ENCODE measurements at places on chromosomes 7 and 10. TPM values are rescaled to one million over a fixed set of nuclear protein-coding genes. Genes with fewer than 3 reads are reported as not detected.
A peak's percentile ranks its signal among the peaks of the same experiment; 100 is the strongest.

DNA sequence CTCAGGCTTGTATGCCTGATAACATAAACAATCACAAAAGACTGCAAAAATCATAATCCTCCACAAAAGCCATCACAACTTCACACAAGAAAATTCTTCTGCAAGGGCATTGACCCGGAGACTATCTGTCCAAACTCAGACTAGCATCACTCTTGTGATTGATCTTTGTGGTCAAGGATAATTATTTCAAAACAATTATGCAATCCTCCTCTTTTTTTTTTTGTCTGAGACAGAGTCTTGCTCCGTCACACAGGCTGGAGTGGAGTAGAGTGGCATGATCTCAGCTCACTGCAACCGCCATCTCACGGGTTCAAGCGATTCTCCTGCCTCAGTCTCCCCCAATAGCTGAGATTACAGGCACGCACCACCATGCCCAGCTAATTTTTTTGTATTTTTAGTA, 22.2 kb downstream of the CDNF start:
- DNase-seq, result no peak

DNA sequence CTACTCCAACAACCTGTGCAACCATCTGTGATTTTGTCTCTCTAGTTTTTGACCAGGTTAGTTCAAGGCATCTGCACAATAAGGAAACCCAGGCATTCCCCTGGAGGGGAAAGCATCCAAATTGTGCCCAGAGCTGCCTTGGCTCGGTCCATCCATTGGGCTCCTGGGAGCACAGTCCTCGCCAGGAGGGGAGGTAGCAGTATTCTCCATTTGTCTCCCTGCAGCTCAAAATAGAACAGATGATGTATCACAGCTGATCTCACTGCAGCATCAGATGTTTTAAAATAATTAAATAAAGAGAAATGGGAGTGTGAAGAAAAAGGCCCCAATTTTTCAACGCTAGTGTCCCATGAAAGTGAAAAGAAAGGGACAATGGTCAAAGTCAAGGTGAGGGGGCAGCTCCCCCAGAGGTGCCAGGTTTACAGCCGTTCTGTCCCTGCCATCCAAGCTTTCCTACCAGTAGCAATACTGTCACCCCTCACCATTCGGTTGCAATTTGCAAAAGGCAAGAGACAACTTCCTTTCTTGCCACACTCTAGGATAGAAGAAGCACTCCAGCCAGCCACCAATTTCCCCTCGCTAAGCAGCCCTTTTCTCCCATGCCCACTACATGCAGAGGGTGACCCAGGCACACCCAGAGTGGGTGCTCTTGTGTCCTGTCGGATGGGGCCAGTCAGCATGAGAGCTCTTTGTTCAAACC, 43.7 kb downstream of the KCNMA1 start:
- peak; percentile 17 for DNase-seq

DNA sequence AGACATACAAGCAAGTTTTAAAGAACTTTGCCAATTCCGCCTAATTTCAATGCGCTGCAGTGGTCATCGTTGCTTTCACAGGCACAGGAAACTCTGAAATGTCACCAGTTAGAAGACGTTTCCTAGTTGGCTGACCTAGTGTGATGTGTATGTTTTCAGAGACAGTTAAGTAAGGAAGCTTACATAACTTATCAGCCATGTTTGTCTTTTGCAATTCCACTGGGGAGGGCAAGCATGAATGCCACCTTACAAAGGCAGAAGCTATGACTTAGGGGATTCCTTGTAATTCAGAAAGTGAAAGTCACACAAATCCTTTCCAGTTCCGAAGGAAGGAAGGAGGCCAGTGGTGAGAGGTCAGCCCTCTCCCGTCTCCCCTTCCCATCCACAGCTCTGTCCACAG, 15.0 kb upstream of the NPS start:
- no peak for DNase-seq

DNA sequence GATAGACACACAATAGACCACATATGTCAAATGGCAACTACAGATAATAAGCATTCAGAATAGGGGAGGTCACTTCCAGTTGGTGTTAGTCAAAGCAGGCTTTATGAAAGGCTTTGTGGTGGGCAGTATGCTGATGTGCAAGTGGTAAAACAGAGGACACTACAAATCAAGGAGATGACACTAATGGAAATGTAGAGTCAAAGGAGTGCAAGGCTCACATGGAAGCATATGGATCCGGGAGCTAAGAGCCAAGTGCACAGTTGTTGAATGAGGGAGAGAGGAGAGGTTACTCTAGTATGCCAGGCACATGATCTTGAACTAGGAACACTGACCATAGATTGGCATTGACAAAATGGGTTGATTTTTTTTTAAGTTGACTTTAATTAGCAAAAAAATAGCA, 62.7 kb downstream of the GRM3 start:
- no peak for DNase-seq

GRCh38 chr10:18737236-18737635, 78.0 kb downstream of the ARL5B start:
- DNase-seq, result peak; percentile 91

DNA sequence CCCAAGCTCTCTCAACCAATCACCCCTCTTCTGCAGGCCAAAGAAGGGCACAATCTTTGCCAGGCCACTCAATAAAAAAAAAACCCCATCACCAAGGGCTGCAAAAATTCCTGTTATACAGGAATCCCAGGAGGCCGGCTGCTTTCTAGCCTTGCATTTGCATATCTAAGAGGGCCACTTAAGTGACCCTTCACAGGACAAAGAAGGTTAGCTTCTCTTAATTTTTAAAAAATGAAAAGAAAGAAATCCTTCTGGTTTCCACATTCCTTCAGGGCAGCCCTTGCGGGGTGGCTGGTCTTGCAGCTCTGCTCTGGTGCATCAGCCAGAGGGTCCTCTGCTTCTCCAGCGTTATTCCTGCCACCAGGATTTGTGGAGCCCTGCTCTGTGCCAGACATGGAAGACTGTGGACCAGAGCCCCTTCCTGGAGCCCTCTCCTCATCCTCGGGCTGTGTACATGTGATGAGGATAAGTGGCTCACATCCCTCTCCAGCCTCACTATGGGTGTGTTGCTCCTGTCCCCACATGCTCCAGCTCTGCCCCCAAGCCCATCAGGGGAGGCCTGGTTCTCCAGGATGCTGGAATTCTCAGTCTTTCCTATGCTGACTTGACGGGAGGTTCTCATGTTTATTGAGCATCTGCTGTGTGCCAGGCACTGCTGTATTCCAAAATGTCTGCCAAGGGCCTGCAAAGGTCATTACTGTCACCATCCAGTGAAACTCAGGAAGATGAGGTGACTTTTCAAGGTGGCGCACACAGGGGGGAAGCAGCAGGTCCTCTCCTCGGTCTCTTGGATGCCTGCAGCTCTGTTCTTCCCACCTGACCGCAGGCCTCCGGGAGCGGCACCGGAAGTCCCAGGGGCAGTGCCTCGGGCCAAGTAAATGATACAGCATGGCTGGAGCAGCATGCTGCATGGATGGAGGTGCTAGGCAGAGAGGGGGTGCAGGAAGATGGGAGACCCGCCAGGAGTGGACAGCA, 67.7 kb downstream of the ARHGAP22 start:
- DNase-seq, result no peak

- no peak for DNase-seq
Observed at GRCh38 chr7:87797395-87797794, 78.8 kb downstream of the SLC25A40 start.

DNA sequence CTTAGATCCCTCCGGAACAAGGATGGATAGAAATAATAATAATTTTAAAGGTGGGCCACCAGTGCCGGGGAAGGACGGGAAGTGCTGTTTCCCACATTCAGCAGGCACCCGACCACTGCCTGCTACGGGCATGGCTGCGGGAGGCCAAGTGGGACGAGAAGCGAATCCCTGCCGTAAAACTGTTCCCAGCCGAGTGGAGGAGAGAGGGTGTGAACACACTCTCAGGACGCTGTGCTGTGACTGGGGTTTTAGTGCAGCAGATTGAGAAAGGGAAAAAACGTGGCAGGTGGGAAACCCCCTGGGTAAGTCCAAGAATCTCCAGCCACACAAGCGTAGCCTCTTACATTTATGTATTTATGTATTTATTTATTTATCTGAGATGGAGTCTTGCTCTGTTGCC, 158.8 kb downstream of the DNAJB6 start:
- DNase-seq, result no peak

DNA sequence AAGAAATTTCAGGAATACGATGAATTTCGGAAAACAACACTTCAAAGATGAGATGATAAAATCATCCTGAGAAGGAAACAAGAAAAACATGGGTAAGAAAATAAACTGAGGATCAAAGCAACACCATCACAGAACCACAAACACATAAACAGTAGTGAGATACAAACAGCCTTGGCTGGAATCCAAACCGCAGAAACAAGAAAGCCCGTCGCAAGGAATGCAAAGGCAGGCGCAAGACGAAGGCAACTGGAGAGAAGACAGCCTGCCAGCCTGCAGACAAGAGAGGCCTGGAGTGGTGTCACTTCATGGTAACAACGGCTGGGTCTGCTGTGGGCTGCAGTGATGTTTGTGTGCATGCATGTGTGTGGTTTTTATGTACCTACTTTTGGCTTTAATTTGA, 61.8 kb upstream of the DRGX start:
- no peak for DNase-seq

- DNase-seq, result peak; percentile 82
Observed at GRCh38 chr7:148962823-148963582, 65.3 kb downstream of the PDIA4 start.

GRCh38 chr10:21529032-21529910, 3.8 kb upstream of the SKIDA1 start:
- DNase-seq, result no peak

GRCh38 chr7:102068846-102069245, 217.8 kb upstream of the SH2B2 start:
- DNase-seq, result no peak

DNA sequence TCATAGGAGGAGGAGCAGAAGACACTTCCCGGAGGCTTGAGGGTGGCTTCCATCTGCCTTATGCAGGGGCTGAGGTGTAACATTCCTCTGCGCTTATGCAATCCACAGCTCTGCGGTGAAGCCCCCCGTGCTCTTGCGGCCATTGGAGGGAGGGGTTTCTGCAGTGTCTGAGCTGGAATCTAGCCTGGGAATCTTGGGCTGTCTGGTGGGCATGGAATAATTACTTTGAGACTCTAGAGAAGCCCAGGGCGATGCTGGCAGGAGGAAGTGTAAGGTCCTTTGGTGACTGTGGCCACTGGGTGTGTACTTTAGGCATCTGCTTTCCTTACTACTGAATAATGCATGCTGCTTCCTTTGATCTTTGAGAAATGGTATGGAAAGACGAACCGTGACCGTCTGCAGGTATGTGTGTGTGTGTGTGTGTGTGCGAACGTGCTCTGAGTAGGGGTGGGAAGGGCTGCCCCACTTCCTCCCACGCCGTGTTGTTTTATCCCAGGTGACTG, 181.0 kb downstream of the PRPF18 start:
- no peak for DNase-seq

Gene SUGCT
- total RNA-seq, result 2.2 TPM

Gene REPIN1
- total RNA-seq, result 48.1 TPM

Gene NKX1-2
- total RNA-seq, result not detected

All from GM23248 (cell line).